H1 (cell line): ENCODE measurements at places on chromosomes 3 and 15.

DNA sequence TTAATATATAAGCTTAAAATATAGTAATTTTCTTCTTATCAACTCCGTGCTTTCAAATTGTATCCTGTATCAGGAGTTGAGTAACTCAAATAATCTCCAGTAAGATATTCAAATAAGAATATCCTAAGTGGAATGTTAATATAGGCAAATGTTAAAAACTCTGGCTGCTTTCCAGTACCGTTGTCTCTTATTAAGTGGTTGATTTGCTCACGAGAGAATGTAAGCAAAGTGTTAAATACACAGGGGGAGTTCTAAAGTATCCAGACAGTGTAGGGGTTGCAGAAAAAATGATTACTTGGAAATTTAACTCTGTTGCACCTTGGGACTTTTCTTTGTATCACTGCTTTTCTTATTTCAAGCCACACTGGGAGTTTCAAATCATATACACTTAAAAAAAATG lies 478.9 kb upstream of the TBL1XR1 start:
- DNase-seq: no peak

DNA sequence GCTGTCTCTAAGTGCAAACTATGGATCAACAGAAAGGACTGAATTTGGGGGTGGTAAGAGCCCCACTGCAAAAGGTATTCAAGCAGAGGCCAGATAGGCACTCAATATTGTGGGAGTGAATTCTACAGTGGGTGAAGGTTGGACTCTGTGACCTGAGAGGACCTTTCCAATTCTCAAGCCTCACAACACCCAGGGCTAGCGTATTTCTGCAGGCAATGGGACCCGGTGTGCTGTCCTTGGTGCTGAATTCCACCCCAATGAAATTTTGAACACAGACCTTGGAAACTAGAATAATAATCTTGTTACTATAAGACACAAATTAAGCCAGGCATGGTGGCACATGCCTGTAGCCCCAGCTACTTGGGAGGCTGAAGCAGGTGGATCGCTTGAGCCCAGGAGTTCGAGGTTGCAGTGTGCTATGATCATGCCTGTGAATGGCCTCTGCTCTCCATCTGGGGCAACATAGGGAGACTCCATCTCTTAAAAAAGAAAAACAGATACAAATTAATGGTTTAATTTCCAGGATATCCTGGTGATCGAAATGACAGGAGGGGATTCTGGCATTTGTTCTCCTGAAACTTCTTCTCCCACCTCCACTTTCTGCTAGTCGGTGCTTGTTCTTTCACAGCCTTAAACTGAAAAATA lies 135.4 kb downstream of the RAB11A start:
- DNase-seq: no peak

GRCh38 chr3:27669591-27669990 lies 52.5 kb downstream of the EOMES start:
- no peak for DNase-seq

GRCh38 chr15:52714968-52715367 lies 35.8 kb upstream of the ATOSA start:
- DNase-seq: no peak

GRCh38 chr3:116034086-116034485 lies 410.8 kb downstream of the GAP43 start:
- no peak for DNase-seq

- no peak for DNase-seq
Observed at GRCh38 chr3:18739099-18739433, 313.9 kb upstream of the SATB1 start.

DNA sequence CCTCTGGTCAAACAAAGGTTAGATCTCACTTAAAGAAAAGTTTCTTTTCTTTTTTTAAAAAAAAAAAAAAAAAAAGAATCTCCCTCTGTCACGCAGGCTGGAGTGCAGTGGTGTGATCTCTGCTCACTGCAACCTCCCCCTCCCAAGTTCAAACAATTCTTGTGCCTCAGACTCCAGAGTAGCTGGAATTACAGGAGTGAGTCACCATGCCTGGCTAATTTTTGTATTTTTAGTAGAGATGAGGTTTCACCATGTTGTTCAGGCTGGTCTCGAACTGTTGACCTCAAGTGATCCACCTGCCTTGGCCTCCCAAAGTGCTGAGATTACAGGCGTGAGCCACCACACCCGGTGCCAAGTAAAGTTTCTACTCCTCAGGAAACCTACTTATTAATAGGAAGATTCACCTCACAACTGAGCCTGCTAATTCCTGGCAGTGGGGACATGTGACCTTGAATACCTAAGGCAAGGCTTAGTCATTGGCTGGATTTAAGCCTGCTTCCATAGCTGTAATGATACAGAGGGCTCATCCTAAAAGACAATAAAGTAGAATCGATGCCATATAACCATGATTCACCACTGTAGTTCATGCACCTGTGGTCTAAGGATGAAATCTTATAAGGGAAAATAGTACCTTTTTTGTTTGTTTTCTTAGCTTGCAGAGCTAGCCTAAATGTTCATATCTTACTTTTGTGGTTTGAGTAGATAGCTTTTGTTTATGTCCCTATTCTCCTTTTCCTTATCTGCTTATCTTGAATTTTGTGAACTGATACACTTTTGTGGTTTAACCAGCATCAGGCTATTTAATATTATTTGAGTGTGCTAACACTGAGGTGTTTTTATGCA lies 24.8 kb upstream of the RBMS3 start:
- no peak for DNase-seq

DNA sequence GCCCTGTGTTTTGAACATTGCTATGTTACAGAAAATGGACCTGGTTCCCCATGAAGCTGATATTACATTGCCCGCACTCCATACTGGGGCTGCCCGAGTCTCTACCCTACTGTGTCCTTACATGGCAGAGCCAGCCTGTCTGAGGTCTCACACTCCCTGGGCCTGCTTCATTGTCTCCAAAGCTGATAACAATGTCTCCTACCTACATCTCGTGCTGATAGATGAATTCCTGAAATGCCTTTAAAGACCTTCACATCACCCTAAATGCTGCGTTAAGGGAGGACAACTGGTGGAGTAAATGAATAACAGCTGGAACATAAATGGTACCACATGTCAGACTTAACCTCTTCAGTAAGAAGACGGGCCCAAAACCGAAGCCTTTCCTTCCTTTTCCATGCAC lies 62.9 kb upstream of the PTX3 start:
- no peak for DNase-seq

DNA sequence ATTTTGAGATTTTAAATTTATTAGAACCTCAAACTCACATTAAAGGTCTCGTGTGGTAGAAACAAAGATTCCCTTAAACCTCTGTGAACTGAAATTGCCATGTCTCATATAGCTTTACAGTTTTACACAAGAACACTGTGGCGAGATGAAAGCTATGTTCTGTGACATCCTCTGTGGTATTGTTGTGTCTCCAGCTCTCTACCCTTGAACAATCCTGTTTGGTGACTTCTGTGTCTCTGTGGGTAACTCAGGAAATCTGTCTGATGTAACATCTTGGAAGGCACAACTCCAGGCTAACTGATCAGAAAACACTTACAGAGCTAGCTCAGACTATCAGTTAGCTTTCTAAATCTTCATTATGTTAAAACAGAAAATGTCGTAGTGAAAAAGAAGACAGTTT lies 318.8 kb upstream of the GBE1 start:
- DNase-seq: no peak

DNA sequence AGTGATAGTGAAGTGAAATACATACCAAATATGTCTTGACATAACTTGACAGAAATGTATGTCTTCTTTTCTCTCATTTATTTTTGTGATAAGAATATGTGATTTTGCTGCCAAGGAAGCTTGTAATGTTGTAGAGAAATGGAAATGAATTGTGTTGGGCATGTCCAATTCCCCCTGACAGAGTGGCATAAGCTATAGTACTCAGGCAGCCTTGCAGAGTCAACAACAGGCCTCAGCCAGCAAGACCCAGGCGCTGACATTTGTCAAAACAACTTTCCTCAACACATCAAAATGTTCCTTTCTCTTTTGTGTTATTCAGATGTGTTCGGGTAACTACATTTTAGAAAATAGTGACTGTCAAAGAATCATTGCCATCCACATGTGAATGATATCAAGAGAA lies 538.1 kb upstream of the ATP11B start:
- no peak for DNase-seq

DNA sequence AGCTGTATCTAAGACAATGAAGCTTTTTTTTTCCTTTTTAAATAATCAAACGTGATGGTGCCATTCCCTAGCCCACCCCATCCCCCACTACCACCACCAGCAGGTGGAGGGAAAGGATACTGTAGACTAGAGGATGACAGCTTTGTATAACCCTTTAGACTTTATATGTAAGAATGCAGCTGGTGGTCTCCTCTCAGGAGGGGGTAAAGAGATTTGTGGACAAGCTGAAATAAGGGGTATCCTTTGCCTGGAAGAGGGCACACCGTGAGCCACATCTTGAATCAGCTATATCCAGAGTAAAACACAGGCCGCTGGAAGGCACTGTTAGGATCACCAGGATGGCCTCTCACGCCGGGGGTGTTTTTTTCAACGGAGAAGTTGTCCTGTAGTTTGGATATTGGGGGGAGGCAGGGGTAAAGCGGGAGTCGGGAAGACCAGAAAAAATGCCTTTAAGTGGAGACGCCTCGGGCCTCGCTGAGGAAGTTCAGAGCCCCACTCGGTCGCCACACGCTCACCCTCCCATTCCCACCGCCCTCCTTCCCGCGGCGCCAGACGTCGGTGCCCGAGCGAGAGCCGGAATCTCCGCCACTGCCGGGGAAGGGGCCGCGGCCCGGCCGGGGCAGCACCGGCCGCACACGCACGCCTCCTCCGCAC lies 986 bp downstream of the KPNA4 start:
- DNase-seq: no peak

- no peak for DNase-seq
Observed at GRCh38 chr3:79986338-79986737, 218.5 kb upstream of the ROBO1 start.

DNA sequence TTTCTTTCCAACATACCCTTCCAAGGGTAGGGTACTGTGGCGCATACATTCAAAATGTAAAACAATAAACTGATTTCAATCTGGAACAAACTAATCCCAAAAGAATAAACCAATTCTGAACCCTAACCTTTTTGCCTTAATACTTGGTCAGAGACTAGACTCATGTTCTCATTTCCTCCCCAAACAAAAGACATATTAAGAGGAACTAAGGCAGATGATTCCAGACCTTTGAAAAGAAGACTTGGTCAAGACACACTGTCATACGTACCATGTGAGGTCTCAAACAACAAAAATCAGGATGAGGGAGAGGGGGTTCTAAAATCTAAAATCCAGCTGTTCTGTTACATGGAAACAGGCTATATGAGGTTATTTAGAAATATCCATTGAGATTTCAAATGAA lies 102.1 kb downstream of the RFTN1 start:
- no peak for DNase-seq

DNA sequence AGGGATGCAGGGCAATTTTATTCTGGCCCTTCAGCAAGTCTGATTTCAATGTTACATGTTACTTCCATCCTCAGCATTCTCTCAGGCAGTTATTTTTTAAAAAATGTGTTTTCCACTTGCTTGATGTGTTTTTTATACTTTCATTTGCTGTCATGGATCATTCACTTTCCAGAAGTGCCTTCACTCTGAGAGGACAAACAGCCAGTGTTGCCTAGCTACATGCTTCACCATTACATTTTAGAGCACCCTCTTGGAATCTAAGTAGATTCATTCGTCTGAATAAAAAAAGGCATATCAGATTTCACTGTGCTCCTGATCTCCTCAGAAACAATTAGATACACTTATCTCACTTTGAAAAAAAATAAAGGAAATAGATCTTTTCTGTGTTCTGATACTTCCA lies 93.6 kb upstream of the POU1F1 start:
- DNase-seq: no peak

DNA sequence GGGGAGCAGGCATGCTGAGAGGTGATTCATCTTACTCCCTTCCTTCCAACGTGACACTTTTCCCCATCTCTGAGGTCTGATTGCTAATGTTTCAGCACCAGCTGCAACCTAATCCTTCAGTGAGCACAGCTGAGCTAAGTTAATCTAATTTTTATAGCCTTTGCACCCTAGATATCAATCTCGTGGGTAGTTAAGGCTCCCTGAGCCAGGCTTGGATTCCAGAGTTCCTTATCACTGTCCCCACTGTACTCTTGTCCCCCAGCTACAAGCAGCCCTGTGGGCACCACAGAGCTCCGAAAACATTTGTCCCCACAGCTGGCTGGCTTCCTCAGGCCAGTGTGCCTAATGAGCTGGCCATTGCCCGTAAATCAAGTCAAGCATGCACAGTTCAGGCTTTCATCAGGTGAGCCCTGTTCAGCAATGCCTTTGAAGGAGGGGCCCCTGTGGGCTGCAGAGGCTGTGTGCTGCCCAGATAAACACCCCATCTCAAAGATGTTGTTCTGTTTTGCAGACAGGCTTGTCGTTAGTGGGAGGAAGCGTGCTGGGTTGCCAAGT lies 376.9 kb upstream of the RASGRP1 start:
- DNase-seq: no peak

DNA sequence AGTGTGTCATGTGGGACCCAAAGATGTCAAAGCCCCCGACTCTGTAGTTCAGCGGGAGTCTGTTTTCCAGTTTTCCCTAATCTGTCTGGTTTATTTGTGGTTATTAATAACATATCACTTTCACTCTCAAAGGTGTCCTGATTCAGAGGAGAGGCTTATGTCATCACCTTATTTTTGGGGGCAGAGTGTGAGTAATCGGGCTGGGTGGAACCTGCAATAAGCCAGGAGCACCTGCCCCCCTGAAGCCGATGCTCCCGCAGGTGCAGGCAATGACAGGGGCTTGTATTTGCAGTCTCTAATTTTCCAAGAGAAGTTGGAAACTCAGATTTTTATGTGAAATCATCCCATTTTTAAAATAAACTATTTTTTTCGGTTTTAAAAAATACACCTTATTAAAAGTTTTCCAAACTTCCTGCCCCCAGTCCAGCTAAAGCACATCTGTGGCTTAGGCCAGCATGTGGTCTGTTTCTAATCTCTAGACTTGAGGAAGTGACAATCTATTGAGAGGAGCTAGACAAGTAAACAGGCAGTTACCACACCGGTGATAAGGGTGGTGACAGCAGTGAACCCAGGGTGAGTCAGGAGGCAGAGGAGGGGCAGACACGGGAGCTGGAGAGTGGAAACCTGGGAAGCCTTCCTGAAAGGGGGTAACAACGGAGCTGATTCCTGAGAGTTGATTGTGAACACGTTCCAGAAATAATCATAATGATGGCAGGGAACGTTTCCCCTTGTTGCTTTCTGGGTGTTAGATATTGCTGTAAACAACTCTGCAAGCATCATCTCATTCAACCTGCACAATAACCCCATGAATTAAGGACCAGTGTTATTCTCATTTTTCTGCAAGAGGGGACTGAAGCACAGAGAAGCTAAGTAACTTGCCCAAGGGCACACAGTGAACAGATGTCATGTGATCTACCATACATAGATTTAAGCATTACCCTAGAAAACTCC lies 37.2 kb downstream of the BHLHE40 start:
- DNase-seq: no peak

- no peak for DNase-seq
Observed at GRCh38 chr3:13273604-13274105, 146.5 kb downstream of the NUP210 start.
